Stimulated activated CD8-positive, alpha-beta memory T cell treated with anti-CD3 and anti-CD28 coated beads, Interleukin-2, amount 100 ng/mL, for 1 hour (primary cell): ENCODE measurements at places on chromosomes 1 and 21.

DNA sequence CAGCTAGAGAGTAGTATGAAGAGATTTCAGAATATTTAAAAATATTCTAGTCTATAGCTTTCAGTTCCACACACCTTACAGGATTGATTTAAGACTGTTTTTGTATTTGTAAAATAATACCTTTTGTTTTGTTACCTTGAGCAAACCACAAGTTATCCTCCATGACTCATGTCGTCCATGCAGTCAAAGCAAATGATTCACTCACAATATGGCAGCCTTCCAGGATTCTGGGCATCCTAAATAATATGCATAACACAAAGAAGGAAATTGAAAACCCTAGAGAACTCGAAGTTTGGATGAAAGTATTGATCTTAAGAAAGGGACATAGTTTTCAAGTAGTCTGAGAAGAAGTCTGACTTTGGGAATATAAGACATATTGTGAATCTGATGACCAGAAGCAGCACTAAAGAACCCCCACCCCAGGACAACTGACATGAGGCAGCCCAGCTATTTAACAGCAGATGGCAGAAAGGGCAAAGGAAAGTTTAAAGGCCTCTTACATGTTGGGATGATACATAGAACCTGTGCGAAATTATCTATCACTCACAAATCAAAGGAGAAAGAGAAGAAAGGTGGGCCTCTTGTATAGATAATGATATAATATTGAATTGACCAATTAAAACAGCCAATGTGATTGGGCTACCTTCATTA lies 857.9 kb downstream of the BRINP3 start:
- no peak for DNase-seq

DNA sequence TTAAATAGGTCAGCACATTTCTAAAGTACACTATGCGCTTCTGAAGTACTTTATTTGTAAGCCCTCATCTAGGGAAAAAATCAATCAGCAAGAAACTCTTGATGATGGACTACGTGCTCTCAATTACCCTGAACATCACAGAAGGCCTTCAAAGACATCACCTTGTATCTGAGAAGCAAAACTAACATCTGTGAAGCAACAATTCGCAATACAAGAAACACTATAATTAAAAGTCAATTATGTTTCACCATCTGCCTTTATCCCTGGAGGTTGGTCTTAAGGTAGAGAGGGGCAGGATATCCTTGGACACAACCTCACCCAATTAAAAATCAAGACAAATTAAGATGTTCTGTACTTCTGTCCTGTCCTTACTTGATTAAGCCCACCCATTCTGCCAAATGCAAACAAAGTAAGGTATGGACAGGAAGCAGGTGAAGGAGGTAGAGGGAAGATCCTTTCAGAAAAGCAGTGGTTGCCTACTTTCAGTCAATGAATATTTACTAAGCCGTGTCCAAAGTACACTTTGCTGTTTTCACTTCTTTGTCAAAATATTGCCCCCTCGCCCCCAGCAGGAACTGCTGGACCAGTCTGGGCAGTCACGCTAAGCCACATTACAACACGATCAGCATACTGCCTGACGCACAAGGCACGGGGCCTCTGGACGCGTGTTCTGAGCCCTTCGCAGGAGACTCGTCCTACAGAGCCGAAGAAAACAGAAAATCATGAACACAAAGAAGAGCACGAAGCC lies 887 bp downstream of the SLC19A2 start:
- DNase-seq, result no peak

GRCh38 chr1:48695161-48695560 lies 81.5 kb downstream of the BEND5 start:
- no peak for DNase-seq

GRCh38 chr1:185166106-185166505 lies 9.1 kb downstream of the SWT1 start:
- DNase-seq, result no peak
